ENCODE measurements at places on chromosomes 2 and 18. TPM values are rescaled to one million over a fixed set of nuclear protein-coding genes. Genes with fewer than 3 reads are reported as not detected.

MAT2A gene
- total RNA-seq: 100 TPM

CDH19 gene
- 8.7 TPM for total RNA-seq

SERPINB7 gene
- total RNA-seq: not detected

SERPINB12 gene
- total RNA-seq: not detected

SALL3 gene
- not detected for total RNA-seq

RIT2 gene
- total RNA-seq: not detected

PLCL1 gene
- 3.7 TPM for total RNA-seq

RESP18 gene
- not detected for total RNA-seq

IL18RAP gene
- 3.3 TPM for total RNA-seq

EVX2 gene
- total RNA-seq: not detected

MAL gene
- total RNA-seq: 14.3 TPM

SCN9A gene
- 23.0 TPM for total RNA-seq

TEKT4 gene
- total RNA-seq: not detected

STARD6 gene
- not detected for total RNA-seq

POTEJ gene
- 0.60 TPM for total RNA-seq

RUFY4 gene
- total RNA-seq: not detected

SPDYA gene
- total RNA-seq: 1.8 TPM

INHA gene
- not detected for total RNA-seq

HOXD9 gene
- total RNA-seq: 3.0 TPM

FBLN7 gene
- total RNA-seq: not detected

DCDC2C gene
- total RNA-seq: not detected

TIMM21 gene
- 10.5 TPM for total RNA-seq

FAM228A gene
- 0.27 TPM for total RNA-seq

FRZB gene
- total RNA-seq: 2.4 TPM

RGPD8 gene
- total RNA-seq: 32.4 TPM

PLGLB1 gene
- total RNA-seq: not detected

CHRNG gene
- not detected for total RNA-seq

ASPRV1 gene
- not detected for total RNA-seq

MAP2 gene
- total RNA-seq: 2.0 TPM

MOGAT1 gene
- not detected for total RNA-seq

CPLX4 gene
- not detected for total RNA-seq

RAX gene
- not detected for total RNA-seq

UGT1A4 gene
- 4.8 TPM for total RNA-seq

ST8SIA5 gene
- not detected for total RNA-seq
